ENCODE measurements at places on chromosomes 6 and 20.

- no peak overlapping the region for H3K27ac ChIP-seq
- H3K4me3 ChIP-seq = no peak overlapping the region
- H3K27me3 ChIP-seq = no peaks in the 10 kb centered on the region
- DNase-seq = no peak
Measured at GRCh38 chr6:17729223-17730077, 22.7 kb upstream of the NUP153 start.

DNA sequence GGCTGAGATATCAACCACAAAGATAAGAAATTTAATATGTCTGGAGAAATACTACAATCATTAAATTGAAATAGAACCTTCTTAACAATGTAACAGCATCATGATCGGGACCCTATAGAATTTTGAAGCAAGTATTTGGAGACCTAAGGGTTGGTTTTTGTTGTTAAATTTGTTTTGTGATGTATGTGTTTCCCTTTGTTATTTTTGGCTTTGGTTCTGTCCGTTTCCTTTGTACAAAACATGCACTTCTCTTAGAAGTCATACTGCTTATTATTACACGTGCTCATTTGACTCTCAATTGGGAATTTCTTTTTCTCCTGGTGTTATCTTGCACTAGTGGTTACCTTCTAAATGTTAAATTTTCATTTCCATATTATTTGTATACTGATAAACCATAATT, 4.0 kb upstream of the PLN start:
- no peaks in the 10 kb centered on the region for H3K27me3 ChIP-seq
- no peak overlapping the region for H3K27ac ChIP-seq
- H3K4me3 ChIP-seq = no peak overlapping the region
- peaks cover 19% of the 10 kb centered on the region for H3K36me3 ChIP-seq

DNA sequence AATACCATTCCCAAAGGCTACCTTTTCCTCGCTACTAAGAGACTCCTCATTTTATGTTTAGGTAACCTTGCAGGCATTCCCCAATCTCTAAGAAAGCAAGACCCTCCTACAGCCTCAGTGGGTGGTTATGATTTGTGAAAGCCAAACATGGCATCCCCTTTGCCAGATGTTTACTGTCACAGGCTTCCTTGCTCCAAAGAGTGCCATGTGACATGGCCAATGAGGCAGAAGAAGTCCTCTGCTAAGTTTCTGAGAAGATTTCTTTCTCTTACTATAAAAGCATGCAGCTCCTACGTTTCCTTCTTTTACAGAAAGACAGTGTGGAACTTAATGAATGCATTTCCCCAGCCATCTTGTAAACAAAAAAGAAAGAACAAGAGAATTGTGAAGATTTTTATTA, 688.2 kb downstream of the TBC1D32 start:
- no peak overlapping the region for H3K4me3 ChIP-seq
- H3K27ac ChIP-seq = no peak overlapping the region
- no peak for DNase-seq
- H3K4me1 ChIP-seq = no peaks in the 10 kb centered on the region

DNA sequence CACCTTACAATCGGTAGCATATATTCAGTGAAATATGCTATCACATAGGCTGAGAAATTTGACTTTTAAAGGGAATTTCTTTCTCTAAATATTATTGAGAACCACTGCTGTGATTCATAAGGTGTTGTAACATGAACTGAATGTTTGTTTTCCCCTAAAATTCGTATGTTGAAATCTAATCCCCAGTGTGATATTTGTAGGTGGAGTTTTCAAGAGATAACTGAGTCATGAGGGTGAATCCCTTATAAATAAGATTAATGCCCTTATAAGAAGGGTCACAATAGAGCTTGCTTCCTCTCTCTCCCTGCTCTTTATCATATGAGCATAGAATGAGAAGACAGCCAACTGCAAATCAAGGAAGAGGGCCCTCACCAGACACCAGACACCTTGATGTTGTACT, 64.8 kb downstream of the LMBRD1 start:
- H3K27me3 ChIP-seq = no peaks in the 10 kb centered on the region
- DNase-seq = no peak

GRCh38 chr6:47439348-47439668, 38.3 kb upstream of the CD2AP start:
- no peaks in the 10 kb centered on the region for H3K4me1 ChIP-seq
- H3K4me3 ChIP-seq = no peak overlapping the region
- no peaks in the 10 kb centered on the region for H3K36me3 ChIP-seq
- no peak overlapping the region for H3K27ac ChIP-seq
- DNase-seq = no peak

DNA sequence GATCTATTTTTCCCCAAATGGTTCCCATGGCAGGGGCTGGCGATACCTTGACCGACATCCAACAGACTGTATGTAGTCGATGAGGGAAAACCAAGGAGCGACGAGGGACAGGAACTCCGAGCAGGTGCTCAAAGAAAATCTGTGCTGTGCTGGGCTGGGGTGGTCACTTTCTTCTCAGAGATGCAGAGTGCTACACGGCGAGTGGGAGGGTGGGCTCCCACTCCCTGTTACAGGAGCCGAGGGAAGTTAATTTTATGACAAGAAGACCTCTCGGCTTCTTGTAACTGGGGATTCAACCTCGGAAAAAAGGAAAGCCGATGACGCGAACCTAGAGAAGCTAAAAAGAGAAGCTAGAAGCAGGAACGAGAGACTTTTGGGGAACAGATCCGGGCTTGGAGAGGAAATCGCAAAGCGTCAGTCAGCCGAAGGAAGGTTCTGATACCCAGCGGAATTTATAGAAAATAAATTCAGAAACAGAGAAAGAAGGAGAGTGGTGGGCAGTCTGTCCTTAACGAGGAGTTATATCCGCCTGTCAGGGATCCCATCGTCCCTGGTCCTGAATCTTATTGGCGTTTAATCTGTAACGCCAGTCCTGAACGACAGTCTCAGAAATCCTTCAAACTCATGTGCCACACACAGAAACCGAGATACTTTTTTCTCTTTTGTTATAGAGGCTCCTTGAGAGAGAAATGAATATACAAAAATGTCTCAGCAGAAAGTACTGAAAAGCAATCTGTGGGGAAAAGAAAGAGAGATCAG, 84.6 kb upstream of the ZNF322 start:
- peak overlapping the region; percentile 39 for H3K4me3 ChIP-seq
- peaks cover 46% of the 10 kb centered on the region for H3K27me3 ChIP-seq
- peaks cover 9% of the 10 kb centered on the region for H3K36me3 ChIP-seq
- peaks cover 4% of the 10 kb centered on the region for H3K4me1 ChIP-seq
- no peak for DNase-seq
